ENCODE measurements at places on chromosomes 6 and 20.

DNA sequence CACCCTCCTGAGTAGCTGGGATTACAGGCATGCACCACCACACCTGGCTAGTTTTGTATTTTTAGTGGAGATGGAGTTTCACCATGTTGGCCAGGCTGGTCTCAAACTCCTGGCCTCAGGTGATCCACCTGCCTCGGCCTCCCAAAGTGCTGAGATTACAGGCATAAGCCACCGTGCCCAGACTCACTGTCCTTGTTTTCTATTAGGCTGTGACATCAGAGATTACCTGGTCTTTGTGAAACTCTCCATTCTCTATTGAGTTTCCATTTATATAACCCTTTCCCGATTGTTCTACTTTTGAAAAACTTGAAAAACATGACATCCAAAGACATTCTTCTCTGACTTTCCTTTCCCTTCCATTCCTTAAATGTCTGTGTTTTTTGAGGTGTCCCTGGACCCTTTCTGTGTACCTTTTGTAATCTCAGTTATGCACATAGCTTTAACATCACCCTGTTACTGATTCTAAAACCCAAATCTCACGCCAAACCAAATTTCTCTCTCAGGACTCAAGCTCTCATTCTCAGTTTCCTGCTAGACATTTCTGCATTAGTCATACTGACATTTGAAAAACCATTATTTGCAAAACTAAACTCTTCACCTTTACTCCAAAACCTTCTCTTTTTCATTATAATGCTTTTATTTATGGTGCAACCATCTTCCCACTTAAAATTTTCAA is 137.0 kb downstream of the KHDC1L start:
- DNase-seq, result no peak

DNA sequence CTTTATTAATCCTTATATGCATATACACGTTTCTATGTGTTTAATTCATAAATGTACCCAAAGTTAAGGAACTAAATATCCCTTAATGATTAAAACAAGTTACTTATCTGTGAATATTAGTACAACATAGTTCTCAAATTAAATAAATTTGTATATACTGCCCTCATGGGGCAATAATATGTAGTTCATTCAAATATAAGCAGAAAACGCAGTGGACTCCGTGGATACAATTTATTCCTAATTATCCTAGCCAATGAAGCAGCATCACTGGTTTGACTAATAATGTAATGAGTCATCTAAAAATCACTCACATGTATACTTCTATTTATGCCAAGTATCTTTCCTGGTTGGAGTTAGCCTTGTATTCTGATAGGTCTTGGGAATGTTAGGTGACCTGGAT is 111.6 kb downstream of the TBC1D32 start:
- DNase-seq, result no peak

DNA sequence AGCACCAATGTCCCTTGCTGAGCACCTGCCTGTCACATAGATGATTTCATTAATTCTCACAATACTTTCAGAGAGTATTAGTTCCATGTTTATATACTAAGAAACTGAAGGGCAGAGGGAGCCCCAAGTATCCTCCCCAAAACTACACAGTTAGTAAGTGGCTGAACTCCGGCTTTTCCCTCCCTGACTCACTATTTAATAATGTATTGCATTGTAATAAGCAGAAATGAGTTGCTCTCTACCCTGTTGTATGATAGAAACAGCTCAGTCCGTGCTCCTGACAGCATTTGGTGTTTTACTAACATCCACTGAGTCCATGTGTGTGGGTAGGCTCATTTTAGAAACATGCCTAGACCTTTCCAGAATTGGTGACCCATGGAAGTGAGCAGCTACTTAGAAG is 76.8 kb downstream of the OLIG3 start:
- no peak for DNase-seq

GRCh38 chr6:15058200-15059061 is 187.4 kb upstream of the JARID2 start:
- no peak for DNase-seq

- DNase-seq, result no peak
Measured at GRCh38 chr6:80335121-80335531, 228.7 kb downstream of the BCKDHB start.

DNA sequence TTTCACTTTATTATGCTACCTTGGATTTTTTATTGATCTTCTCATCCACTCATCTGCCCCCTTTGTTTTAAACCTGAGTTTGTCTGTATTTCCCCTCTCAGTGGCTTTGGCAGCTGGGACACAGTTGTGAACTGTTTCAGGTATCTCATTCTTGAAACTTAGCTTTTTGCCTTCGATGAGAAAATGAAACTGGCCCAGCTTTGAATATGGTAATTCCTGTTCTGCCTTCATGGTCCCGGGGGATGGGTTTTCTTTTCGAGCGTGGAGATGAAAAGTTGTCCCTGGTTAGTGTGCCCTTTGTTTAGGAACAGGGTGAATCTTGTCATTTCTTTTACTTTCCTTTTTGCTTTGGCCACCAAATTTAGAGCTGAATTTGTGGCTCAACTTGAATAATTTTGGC is 25.6 kb downstream of the DHX35 start:
- DNase-seq, result no peak

GRCh38 chr20:3227936-3228749 is 10.8 kb downstream of the SLC4A11 start:
- no peak for DNase-seq

GRCh38 chr20:49110767-49111694 is 64.9 kb downstream of the CSE1L start:
- no peak for DNase-seq

DNA sequence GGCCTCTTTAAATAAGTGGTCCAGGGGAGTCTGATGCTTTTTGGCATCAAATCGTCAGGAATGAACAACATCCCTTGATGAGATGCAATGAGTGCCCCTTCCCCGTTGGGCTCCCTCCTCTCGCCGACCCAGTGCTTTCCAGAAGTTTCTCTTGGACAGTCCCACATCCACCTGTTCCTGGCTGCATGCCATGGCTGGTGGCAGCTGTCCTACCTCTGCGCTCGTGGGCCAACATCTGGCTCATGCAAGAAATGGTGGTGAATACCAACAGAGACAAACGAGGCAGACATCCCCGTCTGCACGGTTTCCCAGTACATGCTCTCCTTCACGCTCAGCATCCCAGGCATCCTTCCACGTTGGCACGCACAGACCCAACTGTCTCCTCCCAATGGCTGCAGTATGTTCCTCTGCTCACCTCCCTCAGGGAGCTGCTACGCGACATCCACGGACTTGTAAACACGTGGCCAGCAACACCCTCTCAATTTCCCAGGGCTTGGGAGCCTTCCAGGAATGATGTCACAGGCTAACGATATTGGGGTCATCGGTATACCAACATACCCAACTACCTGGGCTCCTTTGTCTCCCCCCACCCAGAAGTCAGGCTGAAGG is 37.5 kb downstream of the PPP1R3G start:
- no peak for DNase-seq

GRCh38 chr6:3297909-3298308 is 39.2 kb downstream of the PSMG4 start:
- DNase-seq, result no peak

GRCh38 chr6:32255199-32256153 is 31.6 kb upstream of the NOTCH4 start:
- DNase-seq, result peak; percentile 67

Measured in stimulated activated CD4-positive, alpha-beta T cell treated with anti-CD3 and anti-CD28 coated beads, Interleukin-2, amount 100 ng/mL, for 4 hours (primary cell).